Progenitor cell of endocrine pancreas (in vitro differentiated cells): ENCODE measurements at places on chromosomes 3 and 15.

GRCh38 chr3:70471464-70472342 is 159.3 kb upstream of the MDFIC2 start:
- DNase-seq: no peak

DNA sequence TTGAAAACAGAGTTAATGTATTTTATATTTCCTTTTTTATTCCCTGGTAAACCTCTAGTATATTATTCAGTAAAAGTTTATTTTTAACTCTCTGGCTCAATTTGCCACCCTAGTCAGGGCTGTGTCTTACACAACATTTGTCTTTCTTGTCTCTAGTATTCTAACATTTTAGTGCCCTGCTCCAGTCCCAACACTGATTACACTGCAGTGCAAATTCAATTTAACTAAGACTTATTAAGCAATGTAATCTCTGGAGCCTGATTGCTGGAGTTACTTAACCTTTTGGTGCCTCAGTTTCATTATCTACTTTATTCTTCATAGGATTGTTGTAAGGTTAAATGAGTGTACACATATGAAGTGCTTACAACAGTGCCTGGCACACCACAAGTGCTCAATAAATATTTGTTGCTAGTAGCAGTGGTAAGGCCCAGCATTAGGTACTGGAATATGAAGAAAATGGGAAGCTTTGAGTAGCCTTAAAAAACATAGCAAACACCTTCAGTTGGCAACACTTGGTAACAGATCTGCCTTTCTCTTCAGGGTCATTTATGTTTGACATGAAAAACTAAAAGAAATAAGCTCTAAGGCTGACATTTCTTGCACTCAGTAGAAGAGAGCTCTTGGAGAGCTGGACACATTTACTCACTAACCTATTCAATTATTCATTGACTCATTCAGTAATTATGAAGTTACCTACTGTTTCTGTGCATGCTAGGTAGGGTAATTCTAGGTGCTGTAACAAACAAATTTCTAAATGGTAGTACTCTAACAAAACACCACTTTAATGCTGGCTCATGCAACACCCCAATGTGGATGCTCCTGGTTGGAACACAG is 364.5 kb upstream of the EPHA3 start:
- DNase-seq: no peak

DNA sequence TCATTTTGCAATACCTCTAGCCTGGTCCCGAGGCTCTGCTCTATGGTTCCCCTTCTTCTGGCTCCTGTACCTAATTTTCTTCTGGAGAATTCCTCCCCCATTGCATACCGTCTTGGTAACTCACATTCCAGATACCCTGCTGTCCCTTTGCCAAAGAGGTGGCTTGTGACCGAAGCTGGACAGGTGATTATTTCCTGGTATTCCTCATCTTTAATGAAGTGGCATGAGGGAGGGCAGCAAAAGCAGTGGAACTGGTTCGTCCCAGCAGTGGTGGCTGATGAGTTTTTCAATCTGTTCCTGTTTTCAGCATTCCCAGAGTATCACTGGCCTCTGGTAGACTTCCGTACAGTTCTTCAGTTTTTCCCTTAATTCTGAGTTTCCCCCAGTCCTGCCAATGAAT is 186.2 kb upstream of the CADPS start:
- no peak for DNase-seq

- DNase-seq: no peak
These were observed 21.4 kb downstream of the CCDC191 start for GRCh38 chr3:114034787-114035545.

- no peak for DNase-seq
These were observed 714 bp downstream of the ECT2 start for GRCh38 chr3:172751175-172751704.

GRCh38 chr3:141969711-141970110 is 93.3 kb downstream of the ATP1B3 start:
- DNase-seq: no peak

DNA sequence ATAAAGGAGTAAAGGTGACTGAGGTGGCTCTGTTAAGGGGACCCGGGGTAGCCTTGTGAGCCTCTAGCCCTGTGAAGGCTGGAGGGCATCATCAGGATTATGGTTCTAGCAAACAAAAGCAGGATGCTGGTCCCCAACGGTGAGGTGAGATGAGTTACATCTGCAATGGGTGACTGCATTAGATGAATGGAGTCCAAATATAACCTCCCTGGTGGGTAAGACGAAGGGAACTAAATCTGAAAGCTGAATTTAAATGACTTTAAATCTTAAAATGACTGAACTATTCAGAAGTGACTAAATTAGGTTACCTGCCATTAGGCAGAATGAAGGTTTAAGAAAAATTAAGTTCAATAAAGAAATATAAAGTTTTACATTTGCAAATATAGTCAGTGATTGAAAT is 4.6 kb upstream of the HLTF start:
- no peak for DNase-seq

DNA sequence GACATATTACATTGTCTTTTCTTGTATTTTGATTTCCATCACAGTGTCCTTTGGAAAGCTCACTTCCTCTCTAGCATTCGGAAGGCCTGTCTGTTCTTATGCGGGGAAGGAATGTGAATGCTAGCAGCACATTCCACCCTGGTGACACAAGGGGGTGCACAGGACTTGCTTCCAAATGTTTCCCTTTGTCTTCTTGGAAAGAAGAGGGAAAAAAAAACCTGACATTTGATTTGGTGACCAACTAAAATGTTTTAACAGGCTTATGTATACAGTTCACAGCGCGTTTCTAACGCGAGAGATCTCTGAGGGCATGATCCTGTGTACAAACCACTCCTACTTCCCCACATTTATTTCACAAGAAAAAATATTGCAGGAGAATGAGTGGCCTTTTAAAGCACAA is 107.6 kb upstream of the FXR1 start:
- no peak for DNase-seq

DNA sequence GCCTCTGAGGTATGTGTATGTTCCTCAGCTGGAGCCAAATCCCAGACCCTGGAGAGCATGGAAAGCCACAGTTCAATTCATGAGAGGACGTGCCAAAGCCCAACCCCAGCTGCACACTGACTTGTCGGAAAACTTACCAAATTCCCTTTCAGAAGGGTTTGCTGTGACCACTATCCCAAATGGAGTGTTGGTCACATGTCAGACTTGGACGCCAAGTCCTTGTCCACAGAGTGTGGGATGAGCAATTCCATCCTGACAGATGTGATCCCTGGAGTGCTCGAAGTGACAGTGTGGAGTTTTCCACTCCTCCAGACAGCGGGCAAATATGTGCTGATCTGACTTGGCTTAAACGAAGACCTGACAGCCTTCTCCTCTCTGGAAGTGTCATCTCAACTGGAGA is 71.2 kb downstream of the RORA start:
- no peak for DNase-seq

DNA sequence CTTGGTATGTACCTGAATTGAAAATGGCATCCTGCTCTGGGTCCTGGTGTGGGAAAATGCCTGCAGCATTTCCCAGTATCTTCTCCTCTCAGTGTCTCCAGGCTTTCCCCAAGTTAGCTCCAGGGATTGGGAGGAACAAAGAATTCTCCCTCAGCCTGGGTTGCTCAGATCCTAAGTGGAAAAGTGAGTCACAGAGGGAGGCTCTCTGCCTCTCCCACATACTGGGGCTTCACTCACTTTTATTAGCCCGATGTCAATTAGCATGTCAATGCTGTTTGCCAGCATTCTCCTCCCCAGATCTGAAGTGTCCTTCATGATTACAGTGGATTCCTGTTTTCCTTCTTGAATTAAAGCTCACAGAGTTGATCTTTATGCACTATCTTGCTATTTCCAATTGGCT is 655.0 kb downstream of the EPHA3 start:
- DNase-seq: no peak

DNA sequence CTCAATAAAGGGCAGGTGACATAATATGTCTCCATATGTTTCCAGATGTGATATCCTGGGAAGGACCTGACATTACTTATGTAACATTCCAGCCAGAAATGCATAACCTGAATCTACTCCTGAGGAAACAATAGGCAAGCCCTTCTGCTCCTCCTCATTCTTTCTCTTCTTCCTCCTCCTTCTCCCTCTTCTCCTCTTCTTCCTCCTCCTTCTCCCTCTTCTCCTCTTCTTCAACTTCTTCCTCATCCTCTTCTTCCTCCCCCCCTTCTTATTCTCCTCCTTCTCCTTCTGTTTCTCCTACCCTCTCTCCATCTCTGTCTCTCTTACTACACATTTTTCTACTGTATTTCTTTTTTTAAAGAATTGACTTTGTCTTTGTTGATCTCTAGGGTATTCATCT is 43.5 kb upstream of the ITGA11 start:
- DNase-seq: no peak

DNA sequence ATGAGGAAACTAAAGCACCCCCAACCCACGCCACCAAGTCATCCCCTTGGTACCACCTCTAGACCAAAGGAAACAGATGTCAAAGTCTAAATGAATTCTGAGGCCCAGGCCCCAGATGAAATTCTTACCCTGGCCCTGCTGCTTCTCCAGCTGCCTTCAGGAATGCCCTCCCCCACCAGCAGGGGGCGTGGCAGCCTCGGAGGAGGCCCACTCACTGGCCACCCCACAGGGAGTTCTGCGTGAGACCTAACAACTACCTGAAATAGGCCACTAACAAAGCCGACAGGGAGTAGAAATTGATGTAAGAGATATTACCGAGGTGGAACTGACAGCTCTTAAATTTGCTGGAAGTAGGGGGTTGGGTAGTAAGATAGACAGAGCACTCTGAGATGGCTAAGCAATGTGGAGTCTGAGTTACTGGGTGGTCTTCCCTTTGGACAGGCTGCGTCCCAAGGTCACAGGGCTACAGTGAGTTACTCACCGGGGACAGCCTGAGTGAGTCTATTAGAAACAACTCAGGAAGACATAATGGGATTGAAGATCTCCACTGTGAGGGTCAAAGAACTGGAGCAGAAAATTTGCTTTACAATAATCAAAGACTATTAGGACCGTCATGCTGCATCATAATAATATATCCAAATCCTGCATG is 240.7 kb downstream of the SHOX2 start:
- peak; percentile 19 for DNase-seq

DNA sequence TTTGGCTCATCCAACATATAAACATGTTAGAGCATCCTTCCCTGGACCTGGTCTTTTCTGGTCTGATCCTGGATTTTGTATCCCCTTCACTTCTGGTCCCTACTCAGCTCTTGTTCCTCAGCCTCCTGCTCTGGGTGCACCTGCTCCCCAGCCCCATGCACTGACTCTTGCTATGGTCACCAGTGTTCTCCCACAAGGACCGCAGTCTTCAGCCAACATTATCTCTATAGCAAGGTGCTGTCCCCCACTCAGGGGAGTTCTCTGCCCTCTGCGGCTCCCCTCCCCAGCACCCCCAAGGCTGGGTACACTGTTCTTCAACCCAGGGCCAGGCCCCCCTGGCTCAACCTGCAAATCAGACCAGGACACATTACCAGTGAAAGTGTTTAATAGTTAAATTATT is 80.2 kb downstream of the SEC22A start:
- DNase-seq: no peak

GRCh38 chr15:94234300-94234699 is 2.9 kb downstream of the MCTP2 start:
- DNase-seq: no peak

DNA sequence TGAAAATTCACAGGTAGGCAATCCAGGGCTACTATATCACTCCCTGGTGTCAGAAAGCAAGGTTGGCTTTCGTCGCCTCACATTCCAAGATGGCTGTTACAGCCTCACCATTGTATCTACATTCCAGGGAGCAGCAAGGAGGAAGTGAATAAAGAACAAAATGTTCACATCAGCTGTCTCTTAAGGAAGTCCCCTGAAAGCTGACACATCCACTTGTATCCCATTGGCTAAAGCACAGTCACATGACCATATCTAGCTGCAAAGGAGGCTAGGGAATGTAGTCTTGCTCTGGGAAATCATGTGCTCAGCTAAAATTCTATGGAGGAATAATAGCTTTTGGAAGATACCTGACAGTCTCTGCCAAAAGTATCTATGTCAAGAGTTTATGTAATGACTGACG is 12.8 kb upstream of the GATA2 start:
- no peak for DNase-seq

DNA sequence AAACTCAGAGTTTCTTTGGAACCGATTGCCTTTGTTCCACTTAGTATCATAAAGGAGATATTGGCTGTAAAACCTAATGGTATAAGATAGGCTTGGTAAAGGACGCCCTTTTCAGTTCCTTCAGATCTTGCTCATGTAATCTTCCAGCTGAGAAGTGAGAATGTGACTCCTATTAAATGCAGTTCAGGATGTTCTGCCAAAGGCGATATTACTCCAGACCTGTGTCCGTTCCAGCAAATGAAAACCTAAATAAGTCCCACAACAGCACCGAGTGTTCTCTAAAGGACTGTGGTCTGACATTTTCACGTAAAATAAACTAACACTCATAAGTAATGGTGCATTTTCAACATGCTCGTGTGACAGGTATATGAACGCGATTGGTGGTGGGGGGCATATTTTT is 276.2 kb downstream of the FEZF2 start:
- no peak for DNase-seq

GRCh38 chr3:87969620-87970019 is 89.2 kb downstream of the CGGBP1 start:
- no peak for DNase-seq

DNA sequence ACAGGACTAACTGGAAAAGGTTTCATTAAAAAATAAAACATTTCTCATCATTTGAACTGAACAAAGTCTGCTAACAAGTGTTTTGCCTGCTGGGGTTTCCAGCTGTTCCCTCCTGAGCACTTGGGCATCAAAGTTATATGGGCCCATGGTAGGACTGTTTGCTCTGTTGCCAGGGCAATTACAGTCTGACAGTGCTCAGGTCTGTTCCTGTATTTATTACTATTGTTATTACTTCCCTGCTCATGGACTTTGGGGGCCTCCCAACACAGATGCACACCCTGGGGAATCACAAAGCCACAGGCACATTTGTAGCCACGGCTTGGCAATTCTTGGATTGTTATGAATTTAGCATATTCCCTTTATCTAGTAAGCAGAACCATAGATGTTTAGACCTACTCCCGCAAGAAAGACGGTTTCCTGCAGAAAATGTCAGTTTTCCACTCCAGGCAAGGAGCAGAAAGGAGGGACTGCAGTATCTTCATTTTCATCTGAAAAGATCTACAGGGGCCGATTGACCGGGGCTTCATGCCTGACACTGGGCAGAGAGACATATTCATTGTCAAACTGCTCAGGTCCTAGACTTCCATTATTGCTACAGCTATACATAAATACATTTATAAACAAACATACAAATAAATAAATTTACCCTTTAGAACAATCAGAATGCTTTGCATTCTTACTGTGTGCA is 580.2 kb downstream of the AGBL1 start:
- DNase-seq: no peak
